Muscle of leg (tissue), 16 donors: ENCODE measurements at places on chromosomes 1 and 21. TPM values are rescaled to one million over a fixed set of nuclear protein-coding genes. Genes with fewer than 3 reads are reported as not detected.

Gene KRTAP7-1
- not detected for total RNA-seq

Gene OLIG2
- total RNA-seq, result 0.04 TPM

Gene PRR9
- total RNA-seq, result not detected

Gene CSF3R
- total RNA-seq, result 1.3 TPM

Gene KCNH1
- total RNA-seq, result 0.22 TPM

Gene USP16
- total RNA-seq, result 41.2 TPM

Gene NHLH1
- 0.04 TPM for total RNA-seq

Gene ACOT7
- 7.5 TPM for total RNA-seq

Gene KCNK2
- total RNA-seq, result 3.7 TPM

Gene FHAD1
- 1.7 TPM for total RNA-seq

Gene GJA4
- total RNA-seq, result 31.4 TPM

Gene IGSF21
- 0.04 TPM for total RNA-seq

Gene PTPN14
- 14.6 TPM for total RNA-seq

Gene RGS7
- total RNA-seq, result 0.13 TPM

GRCh38 chr1:247854899-247855545 is 2.0 kb upstream of the TRIM58 start:
- DNase-seq, result peak; percentile 4

- peak; percentile 99 for DNase-seq
These were observed at the start of the genes C21orf58 and PCNT for GRCh38 chr21:46323710-46324389. C21orf58 (minus strand) TSS chr21:46323870; CDS start chr21:46322738, 1,132 bp downstream. PCNT (plus strand) TSS chr21:46324156; CDS start chr21:46324229, 73 bp downstream.

DNA sequence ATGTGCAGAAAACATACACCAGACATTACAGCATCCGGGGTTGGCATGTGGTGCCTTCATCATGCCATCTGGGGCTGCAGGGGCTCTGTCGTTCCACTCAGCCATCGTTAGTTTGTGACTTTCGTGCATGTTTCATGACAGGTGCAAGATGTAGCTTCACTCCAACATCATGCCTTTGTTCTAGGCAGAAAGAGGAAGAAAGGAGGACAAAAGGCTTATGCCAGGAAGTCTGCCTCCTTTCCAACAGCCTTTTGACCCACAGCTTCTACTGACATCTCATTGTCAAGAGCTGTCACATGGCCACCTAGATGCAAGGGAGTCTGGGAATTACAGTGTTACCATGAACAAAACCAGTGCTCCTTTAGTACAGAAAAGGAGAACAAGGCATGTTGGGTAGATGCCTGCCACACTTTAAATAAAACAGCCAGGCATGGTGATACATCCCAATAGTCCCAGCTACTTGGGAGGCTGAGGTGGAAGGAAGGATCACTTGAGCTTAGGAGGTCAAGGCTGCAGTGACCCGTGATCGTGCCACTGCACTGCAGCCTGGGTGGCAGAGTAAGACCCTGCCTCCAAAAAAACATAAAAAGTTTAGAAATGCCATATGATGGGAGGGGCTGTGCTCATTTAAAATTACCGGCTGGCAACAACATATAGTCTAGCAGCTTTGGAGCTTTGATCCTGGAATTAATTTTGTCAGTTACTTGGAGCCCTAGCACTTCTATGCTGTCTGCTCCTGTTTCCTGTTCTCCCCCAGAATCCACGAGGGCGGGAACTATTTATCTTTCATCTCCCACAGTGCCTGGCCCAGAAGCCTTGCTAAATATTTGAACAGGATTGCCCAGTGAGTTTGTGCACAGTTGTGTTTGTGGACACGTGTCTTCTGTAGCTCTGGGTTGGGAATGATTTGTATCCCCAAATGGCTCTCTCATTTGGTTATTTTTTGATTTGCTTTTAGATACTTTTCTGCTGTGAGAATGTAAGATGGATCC is 7.4 kb downstream of the DOP1B start:
- DNase-seq, result no peak

GRCh38 chr21:45615145-45615711 is 28.3 kb upstream of the PCBP3 start:
- DNase-seq, result no peak

GRCh38 chr1:116918714-116919357 is 9.1 kb downstream of the PTGFRN start:
- no peak for DNase-seq

- no peak for DNase-seq
These were observed 617.1 kb upstream of the PTBP2 start for GRCh38 chr1:96104506-96104905.

DNA sequence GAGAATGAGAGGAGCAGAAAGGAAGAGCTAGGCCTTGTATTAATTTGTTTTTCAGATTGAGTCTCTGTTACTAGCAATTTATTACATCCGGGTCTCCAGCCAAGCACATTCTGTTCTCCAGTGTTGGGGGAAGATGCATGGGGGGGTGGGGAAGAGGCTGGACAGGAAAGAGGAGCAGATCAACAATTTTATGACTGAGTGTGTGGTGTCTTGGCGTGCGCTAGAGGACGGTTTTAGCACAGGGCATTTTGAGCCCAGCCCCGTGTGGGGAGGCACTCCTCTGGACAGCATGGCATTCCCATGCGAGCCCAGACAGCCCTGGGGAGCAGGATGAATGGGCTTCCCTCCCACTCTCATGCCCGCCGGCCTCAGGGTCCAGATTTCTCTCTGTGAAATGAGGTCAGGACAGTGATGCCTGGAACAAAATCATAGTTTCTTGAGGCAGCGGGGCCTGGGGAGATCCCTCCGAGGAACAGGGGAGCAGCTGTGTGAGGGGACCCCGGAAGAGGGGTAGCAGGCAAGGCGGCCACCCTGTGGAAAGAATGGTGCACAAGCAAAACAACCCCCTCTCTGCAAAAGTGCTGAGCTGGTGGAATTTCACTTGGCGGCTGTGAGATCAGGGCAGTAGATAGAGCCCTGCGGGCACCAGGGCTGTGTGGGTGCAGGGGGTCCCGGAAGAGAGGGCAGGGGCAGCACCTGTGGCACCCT is 16.3 kb downstream of the SOX13 start:
- DNase-seq, result peak; percentile 82

GRCh38 chr1:151635479-151636072 is 23.7 kb downstream of the SNX27 start:
- no peak for DNase-seq

- DNase-seq, result no peak
These were observed 32.3 kb downstream of the VWA5B1 start for GRCh38 chr1:20322825-20323612.

DNA sequence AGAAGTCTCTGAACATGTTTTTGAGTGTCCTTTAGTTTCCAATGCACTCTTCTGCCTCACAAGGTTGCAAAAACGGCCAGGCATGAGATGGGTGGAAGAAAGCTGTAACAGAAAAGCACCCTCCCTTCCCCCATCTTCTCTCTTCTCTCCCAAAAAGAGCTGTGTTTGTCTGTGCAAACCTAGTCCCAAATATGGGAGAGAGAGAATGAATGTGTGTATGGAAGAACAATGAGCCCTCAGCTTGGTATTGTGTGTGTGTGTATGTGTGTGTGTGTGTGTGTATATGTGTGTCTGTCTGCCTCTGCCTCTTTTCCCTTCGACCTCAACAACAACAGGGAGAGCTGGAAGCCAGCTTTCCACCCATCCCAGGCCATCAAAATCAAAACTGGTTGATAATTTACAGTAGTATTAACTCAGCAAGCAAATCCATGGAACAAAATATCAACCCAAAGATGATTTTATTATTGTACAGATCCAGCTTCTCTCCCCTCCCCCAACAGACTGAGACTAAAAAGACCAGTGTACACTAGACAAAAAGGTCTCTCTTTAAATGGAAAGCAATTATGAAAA is 1.8 kb downstream of the RERE start:
- peak; percentile 38 for DNase-seq

DNA sequence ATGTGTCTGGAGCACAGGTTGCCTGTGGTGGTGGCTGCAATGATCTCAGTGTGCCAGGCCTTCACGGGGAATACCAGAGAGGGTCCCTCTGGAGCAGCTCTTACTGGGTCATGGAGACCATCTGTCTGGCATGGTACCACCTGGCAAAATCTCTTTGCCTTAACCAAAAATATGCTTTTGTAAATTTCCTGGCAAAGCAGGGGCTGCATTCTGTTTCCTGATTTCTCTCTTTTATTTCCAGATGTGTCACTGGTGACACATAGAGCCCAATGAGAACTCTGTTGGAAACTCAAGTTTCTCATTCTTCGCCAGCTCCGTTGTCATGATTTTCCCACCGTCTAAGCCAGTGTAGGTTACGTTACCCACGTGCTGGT is 136.5 kb downstream of the FGGY start:
- DNase-seq, result peak; percentile 91

GRCh38 chr1:24364975-24365678 is 46.0 kb downstream of the GRHL3 start:
- peak; percentile 50 for DNase-seq

- DNase-seq, result peak; percentile 49
These were observed 158.9 kb upstream of the COA6 start for GRCh38 chr1:234214129-234214910.

DNA sequence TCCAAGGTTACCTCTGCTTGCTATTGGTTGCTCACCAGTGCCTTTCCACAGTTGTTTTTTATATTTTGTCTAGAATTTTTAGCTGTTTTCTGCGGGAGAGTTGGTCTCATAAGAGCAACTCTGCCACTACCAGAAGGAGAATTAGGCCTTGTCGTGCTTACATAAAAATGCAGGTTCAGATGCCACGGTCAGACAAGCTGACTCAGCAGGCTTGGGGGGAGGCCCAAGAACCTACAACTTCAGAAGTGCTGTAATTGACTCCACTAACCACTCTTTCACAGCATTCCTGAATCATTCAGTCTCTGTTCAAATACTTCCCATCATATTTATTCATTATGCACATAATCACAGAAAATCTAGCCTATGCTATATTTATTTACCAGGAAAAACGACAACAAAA is 23.1 kb upstream of the YRDC start:
- no peak for DNase-seq

- peak; percentile 90 for DNase-seq
These were observed at the start of gene CSF1 for GRCh38 chr1:109910123-109910962. CSF1 (plus strand) TSS chr1:109910849; CDS start chr1:109911024, 175 bp downstream.

GRCh38 chr1:219430419-219430818 is 182.5 kb downstream of the ZC3H11B start:
- DNase-seq, result no peak

DNA sequence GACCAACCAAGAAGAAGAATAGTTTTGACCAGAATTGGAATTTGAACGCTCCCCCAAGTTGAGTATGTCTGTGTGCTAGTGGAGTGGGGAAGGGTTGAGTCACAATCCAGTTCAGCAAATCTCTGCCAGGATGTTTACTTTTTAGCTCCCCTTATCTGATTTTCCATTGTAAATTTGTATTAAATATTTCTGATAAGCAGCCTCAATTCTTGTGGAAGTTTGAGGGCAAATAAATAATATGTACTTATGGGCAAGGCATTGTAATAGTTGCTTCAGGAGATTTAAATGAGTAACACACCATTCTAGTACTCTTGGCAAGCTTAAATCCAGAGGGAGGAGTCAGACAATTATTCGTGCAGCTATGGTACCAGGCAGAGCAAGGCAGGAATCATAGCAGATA is 14.4 kb downstream of the CXADR start:
- DNase-seq, result no peak

DNA sequence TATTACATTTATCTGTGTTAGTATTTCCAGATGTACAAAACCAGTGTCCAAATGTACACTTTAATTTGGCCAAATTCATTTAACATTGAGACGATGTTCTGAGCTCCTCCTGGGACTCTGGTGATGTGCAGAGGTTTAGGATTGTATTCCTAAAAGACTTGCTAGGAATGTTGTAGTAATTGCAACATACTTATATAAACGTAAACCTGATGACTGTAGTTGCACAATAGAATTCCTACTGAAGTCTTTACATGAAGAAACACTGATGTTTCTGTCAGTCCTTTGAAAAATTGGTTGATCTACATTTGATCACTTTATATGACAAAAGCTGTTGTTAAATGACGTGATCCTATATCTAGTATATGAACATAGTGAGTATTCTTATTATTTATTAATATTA is 5.1 kb upstream of the OR14C36 start:
- no peak for DNase-seq

GRCh38 chr1:54259546-54260140 is 59.7 kb downstream of the MRPL37 start:
- DNase-seq, result no peak

- DNase-seq, result no peak
These were observed 60.2 kb downstream of the ODF2L start for GRCh38 chr1:86335916-86336315.
